OCI-M1 (cell line): ENCODE measurements at places on chromosomes 11 and 22.

DNA sequence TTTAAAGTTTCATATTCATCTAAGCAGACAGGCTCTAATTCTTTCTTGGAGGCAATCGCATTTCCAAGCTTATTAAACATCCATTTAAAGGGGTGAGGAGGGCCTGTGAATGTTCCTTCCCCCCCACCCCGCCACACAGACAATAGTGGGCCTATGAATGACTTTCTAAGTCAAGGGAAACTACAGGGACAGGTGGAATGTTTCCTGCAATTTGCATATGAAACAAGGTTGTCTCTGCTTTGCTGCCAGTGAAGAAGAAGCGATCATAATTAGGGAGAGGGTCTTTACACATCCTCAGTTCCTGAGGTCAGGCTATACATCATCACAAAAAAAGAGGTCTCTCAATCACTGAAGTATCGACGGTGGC lies 127.9 kb upstream of the OPCML start:
- DNase-seq, result no peak

GRCh38 chr11:117300773-117301172 lies 9.6 kb downstream of the BACE1-AS start:
- DNase-seq, result no peak

DNA sequence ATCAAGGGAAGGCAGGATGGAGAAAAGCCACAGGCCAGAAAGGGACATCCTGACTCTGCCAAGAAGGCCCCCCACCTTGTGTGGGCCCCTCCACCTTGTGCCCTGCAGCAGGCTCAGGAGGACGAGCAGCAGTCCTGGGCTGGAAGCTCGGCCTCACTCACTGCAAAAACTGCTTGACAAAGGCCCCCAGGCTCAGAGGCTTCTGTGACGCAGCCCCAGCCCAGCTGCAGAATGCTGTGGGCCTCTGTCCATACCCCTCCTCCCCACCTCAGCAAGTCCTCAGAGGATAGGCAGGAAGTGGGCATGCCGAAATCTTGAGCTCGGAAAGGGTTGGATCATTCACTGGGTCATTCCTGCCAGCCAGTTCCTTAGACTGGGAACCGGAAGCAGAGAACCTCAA lies 61.9 kb downstream of the NRXN2 start:
- DNase-seq, result no peak

DNA sequence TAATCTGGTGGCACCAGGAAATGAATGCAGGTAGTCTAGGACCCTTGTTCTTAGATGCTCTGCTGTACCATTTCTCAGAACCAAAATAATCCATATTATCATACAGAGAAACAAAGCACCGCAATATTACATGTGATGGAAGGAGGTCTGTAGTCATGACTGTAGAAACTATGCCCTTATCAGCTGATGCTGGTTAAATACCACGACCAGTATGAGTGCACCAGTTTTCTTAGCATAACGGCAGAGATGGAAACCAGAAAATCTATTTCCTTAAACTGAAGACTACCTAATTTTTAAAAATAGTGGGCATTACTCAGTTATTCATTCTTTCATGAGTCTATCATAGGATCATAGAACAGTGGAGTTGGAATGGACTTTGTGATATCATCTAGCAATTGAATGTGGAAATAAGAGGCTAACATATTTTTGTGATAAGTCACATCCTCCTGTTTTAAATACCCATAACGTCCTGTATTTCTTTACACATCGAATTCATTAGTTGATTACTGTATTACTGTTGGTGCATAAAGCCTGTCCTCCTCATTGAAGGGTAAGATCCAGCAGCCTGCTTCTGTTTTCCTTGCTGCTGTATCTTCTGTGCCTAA lies 15.1 kb downstream of the JHY start:
- DNase-seq, result no peak

DNA sequence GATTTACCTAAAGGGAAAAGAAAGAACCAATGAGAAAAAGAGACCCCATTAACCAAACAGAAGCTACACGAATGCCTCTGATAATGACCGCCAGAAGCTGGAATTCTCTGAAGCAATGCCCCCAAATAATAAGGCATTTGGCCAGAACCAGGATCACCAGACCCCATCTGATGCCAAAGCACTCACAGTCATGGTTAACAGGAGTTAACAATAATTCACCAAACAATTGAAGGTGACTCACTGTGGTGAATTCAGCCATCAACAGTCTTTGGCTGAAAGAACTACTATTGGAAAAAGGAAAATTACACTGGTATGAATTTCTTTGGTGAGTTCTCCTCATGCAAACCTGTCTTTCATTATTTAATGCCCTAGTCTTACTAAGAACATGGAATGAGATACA lies 21.9 kb upstream of the NFRKB start:
- DNase-seq, result no peak

DNA sequence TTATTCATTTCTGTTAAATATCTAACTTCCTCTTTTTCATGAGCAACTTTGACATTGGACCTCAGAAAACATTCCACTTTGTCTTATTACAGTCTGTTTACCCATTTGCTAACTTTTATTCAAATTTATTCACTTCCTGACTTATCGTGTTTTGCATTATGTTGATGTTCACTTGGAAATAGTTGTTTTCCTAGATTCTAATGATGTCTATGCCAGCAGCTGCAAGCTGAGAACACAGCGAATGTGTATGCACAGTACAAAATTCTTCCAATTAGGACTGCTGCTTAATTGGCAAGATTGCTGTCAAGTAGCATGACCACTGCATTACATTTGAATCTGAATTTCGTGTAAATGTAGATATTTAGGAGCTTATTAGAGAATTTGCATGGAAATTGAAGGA lies 61.5 kb upstream of the GRIA4 start:
- DNase-seq, result no peak

- DNase-seq, result no peak
These were observed 96.8 kb downstream of the ATM start for GRCh38 chr11:108319541-108320145.

GRCh38 chr11:86632499-86633269 lies 39.7 kb downstream of the ME3 start:
- DNase-seq, result no peak

GRCh38 chr22:27554106-27554811 lies 247.3 kb downstream of the MN1 start:
- DNase-seq, result peak; percentile 3

DNA sequence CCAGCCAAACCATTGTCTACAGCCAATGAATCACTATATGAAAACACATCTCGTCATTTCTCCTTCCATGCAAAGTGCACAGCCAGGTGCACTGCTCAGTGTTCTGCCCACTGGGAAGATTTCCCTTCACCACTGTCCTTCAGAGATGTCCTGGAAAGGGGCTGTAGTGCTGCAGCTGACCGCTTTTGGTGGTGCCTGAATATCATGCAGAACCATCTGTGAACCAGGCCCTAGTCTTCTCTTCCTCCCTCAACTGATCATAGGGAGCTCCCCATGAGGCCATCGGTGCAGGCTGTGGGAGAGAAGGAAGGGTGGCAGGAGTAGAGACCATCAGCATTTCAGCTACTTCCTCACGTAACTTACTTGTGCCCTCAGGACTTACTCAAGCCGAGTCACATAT lies 70.2 kb downstream of the GAB4 start:
- no peak for DNase-seq

DNA sequence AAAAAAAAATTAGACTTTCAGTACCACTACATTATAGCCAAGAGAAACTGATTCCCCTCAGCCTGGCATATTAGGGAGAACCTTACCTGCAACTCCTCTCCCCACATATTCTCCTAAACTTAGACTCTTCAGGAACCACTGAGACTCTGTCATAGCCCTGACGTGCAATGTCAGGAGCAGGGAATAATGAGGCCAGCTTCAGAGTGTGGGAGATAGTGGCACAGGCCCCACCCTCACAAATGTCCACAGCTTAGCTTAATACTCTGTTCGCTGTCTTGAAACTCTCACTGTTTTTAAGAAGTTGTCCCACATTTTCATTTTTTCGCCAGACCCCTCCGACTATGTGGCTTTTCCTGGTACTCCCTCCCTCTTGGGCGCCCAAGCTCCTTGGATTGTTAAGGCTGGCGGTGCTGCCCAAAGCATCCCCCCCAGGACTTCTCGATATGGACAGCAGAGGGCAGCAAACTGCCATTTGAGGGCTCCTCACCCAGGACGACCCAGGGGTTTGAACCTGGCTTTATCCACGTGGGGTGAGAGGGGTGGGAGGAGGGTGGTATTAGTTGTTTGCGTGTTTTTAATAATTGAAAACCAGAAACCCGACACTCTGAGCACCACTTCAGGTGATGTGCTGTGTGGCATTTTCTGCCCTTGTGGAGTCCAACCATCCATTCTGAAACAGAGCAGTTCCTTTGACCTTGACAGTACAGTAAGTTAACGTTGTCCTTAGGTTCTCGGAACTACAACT lies 45.2 kb upstream of the RASSF10 start:
- DNase-seq, result peak; percentile 75

GRCh38 chr22:43289976-43290721 lies 53.0 kb downstream of the SCUBE1 start:
- no peak for DNase-seq

DNA sequence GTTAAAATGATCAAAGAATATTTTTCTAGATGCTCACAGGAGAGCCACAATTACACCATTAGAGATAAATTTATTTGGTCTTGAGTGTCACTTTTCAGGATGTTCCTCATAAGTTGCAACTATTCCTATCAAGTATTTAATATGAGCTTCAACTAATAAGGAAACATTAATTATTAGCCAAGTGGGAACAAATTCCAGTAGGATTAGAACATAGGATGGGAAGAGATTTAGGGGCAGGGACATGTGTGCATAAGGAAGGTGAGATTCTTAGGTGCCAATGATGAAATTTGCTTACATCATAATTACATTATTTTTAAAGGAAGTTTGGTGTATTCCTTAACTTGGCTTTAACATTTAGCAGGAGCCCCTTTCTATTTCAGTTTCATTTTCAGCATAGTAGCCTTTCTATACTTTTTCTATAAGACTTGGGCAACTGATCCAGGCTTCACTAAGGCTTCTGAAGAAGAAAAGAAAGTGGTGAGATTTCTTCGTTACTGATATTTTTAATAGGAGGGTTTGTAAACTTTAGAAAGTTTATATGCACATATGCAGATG lies 38.8 kb downstream of the CSRP3 start:
- peak; percentile 79 for DNase-seq

DNA sequence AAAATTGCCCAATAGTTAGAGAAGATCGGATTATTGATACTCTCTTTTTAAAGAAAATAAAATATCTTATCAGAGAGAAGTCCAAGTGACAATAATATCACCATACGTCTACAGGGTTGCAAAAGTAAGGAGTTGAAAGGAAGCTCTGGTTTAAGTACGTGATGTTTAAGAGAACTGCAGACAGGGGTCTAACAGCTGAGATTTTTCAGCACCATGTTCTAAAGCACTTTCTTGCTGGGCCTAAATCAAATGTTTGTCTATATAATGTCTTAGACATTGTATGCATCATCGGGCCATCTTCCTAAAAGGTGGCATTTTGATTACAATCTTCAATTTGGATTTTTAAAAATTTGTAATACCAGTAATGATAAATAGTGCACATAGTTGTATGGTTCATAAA lies 133.3 kb downstream of the RRAS2 start:
- no peak for DNase-seq

GRCh38 chr11:931385-931784 lies 5.7 kb downstream of the AP2A2 start:
- DNase-seq, result no peak

DNA sequence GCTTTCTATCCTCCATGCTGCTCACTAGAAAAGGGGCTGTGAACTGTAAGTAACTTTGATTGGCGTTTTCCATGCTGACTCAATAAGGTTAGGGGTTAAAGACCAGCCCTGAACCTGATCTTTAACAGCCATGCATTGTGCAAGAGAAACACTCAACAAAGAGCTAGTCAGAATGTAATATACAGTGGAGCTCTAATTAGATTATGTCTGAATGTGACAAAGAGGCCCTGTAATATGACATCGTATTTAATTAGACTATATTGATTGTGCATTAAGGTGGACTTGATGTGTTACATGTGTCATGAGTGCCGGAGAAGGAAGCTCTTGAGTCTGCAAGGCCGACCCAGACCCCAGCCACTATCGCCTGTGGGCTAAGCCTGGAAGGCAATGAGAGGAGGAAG lies 70.5 kb downstream of the PKNOX2 start:
- DNase-seq, result no peak

DNA sequence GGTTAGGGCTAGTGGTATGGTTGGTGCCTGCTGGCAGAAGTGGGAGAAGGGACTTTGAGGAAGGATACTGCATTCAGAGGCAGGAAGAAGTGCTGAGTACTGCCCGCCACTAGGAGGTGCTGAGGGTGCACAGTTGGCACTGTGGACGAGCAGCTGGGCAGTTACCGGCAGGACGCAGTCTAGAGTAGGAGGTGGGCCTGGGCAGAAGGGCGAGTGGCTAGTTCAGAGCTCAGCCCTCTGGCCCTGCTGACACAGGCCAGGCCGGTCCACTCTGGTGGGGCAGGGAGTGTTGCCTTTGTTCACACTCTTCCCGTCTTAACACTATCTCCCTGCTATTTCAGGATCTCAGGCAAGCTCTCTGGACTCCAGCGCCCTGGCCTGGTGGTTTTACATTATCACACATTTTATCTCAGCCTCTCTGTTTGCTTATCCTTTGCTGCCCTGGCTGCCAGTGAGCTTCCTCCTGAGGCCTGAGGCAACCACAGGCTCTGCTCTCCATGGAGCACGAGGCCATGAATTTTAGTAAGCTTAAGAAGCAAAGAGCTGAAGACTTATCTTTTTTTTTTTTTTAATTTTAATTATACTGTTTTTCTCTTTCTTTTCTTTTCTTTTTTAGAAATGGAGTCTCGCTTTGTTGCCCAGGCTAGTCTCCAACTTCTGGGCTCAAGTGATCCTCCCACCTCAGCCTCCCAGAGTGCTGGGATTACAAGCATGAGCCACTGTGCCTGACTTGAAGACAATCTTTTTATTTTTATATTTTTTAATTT lies 26.9 kb downstream of the SNAP29 start:
- DNase-seq, result peak; percentile 99

GRCh38 chr11:128411812-128412211 lies 175.5 kb downstream of the ETS1 start:
- no peak for DNase-seq

- DNase-seq, result no peak
These were observed 677 bp downstream of the DYNC2H1 start for GRCh38 chr11:103109818-103110388.

DNA sequence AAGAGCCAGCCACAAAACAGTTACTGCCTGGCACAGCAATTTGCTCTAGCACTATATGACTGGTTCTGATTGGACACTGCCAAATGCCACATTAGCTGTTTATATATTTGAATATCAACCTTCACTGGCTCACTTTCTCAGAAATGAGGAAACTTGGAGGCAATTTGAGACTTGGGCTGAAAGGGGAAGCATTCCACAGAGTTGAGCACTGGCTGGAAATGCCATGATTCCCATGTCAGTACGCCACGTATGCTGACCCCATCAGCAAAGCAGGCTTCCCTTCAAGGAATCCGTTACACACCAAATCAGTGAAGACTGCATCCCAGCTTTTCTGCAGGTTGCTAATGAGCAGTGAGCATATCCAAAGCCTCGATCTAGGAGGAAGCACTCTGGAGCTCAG lies 34.7 kb downstream of the GALNT18 start:
- no peak for DNase-seq

- DNase-seq, result no peak
These were observed 52.9 kb downstream of the SGSM3 start for GRCh38 chr22:40423310-40423688.
